IMR-90 (cell line): ENCODE measurements at places on chromosomes 1 and 21. TPM values are rescaled to one million over a fixed set of nuclear protein-coding genes. Genes with fewer than 3 reads are reported as not detected.

GRCh38 chr1:109837852-109838570, 72.6 kb upstream of the CSF1 start:
- no peak overlapping the region for H3K27ac ChIP-seq
- H3K27me3 ChIP-seq = no peaks in the 10 kb centered on the region
- no peak overlapping the region for H3K4me3 ChIP-seq
- DNase-seq = no peak
- peaks cover 4% of the 10 kb centered on the region; the same call in 1 of the 2 replicates for H3K4me1 ChIP-seq

DNA sequence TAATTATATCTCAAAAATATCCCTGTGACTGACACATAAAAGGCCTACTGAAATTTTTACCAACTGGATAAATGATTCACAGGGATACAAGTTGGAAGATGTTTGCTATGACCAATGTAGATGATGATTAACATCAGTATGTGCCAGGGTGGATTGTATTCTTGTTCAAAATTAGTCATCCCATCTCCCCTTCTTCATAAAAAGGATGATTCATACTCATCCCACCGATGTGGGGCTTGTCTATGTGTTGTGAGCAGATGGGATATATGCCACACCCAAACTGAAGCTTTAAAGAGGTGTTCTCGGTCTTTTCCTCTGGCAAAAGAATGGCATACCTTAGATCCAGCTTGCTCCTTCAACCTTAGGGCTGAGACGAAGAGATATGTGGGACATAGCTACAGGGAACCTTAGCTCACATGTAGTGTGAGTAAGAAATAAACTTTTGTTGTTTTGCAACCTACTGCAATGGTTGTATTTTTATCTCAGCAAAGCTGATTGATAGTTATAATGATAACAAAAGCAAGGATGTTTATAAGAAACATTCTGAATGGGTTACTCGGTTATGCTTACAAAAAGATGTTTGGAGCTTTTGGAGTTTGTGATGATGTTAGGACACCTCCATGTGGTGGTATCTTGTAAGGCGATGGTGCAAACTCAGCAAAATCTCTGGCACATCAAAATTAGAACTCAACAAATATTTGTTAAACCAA, 29.4 kb downstream of the SPATA17 start:
- peak overlapping the region; percentile 74 for H3K27ac ChIP-seq
- H3K4me3 ChIP-seq = no peak overlapping the region
- H3K4me1 ChIP-seq = peaks cover 5% of the 10 kb centered on the region
- H3K36me3 ChIP-seq = no peaks in the 10 kb centered on the region

Gene MROH9
- total RNA-seq = not detected in 2 replicates

DNA sequence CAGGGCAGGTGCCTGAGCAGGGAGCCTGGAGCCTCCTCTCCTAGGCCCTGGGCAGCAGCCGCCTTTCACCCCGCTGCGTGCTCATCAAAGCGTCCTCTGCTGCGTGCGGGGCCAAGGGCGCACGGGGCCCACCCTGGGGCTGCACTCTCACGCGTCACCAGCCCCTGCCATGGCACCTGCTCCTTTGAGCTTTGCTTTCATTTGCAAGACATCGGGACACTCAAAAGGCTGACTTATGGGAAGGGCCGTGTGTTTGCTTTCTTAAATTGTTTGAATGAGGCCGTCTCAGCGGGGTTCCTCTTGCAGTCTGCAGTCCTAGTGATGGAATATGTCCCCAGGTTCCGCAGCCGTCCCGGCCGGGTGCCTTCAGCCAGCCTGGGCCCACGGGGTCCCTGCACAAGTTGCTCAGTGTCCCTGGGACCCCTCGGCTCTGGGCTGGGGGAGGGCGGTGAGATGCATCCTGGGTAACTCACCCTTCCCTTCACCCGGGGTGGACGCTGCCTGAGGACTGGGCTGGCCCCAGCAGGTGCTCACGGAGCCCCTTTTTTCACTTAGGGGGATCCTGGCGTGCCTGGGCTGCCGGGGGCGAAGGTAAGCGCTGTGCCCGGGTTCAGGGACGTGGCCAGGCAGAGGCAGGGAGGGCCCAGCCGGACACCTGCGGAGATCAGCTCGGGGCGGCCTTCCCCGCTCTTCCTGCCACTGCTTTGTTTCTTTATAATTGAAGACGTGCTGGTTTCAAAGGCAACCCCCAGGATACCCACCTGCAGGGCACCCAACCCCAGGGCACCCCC, 53.1 kb downstream of the SLC19A1 start:
- H3K27ac ChIP-seq = no peak overlapping the region
- DNase-seq = no peak
- H3K4me3 ChIP-seq = no peak overlapping the region
- H3K36me3 ChIP-seq = peaks cover 54% of the 10 kb centered on the region

Gene SPRR2E
- total RNA-seq = not detected in 2 replicates

DNA sequence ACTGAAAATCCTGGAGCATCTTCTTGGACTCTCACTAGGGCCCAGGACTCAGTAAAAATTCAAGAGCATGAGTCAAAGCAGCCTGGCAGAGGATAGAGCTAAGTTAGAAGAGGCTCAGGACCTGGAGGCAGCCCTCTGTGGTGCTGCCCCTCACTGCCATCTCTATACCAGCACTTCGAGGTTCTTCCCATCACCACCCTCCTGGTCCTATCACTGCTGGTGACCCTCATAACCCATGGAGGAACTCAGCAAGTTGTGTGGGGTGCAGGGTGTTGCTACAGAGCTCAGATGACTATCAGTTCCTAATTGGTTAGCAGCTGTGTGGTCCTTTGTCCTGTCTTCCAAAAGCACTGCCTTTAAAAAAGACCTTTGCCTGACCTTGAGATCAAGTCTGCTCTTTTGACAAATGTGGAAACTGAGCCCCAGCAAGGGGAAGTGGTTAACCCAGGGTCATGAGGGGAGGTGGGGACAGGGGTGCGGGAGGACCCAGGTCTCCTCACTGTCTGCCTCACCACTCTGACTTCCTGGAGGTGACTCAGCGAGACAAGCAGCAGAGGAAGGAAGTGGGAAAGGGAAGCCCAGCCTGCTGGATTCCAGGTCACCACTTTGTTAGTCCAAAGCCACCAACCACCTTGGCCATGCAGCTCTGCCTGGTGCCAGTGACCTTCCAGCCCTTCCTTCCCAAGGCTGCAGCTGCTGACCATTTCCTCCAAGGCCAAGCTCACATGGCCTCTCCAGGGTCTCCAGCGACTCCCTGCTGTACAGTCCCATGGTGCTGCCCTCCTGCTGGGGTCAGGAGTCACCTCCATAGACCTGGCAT, 199.4 kb upstream of the EDN2 start:
- no peaks in the 10 kb centered on the region for H3K27me3 ChIP-seq
- peaks cover 9% of the 10 kb centered on the region for H3K4me1 ChIP-seq
- H3K36me3 ChIP-seq = no peaks in the 10 kb centered on the region
- DNase-seq = peak; percentile 41
- H3K27ac ChIP-seq = peak overlapping the region; percentile 12; the same call in 1 of the 2 replicates
- H3K4me3 ChIP-seq = no peak overlapping the region

DNA sequence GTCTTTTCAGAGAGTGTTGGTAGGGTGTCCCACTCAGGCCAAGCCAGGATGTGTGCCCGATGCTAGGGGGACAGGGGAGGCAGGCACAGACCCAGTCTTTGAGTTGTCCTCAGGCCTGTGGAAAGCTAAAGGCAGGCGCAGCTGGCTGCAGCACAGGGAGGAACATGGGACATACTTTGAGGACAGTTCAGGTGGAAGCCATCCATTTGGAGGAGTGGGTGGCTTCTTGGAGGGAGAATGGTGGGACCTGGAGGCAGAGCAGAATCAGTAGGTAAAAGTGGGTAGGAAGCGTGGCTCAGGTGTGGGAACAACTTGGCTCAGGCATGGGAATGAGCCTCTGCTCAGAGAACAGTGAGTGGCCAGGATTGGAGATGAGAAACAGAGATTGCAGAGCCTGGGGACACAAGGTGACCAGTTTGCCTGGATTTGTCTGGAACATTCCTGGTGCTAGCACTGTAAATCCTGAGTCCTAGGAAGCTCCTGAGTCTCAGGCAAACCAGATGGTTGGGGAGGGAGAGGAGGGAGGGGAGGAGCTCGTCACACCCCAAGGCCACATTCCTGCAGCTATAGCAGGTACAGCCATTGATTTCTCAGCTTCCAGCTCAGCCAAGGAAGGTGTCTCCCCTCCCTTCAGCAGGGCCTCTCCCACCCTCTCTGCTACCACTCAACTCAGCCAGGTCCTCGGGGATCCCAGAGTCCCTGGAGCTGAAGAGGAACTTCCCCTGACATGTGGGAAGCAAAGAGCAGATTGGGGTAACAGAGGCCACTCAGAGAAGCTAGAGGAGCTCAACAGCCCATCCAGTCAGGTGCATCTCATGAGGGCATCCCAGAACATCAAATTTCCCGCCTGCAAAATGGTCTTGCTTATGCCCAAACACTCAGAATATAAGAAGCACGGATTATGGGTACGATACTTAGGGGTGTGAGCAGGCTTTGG, 65.2 kb upstream of the TINAGL1 start:
- H3K4me1 ChIP-seq = peaks cover 2% of the 10 kb centered on the region; the same call in 1 of the 2 replicates
- no peaks in the 10 kb centered on the region for H3K36me3 ChIP-seq
- no peak overlapping the region for H3K27ac ChIP-seq
- H3K4me3 ChIP-seq = no peak overlapping the region
- H3K27me3 ChIP-seq = peaks cover 74% of the 10 kb centered on the region

GRCh38 chr1:74464037-74464436, 48.4 kb downstream of the LRRC53 start:
- peaks cover 2% of the 10 kb centered on the region; the same call in 1 of the 2 replicates for H3K4me1 ChIP-seq
- H3K36me3 ChIP-seq = no peaks in the 10 kb centered on the region
- H3K27ac ChIP-seq = no peak overlapping the region
- no peak for DNase-seq

- no peak overlapping the region for H3K27ac ChIP-seq
- no peak overlapping the region for H3K4me3 ChIP-seq
- H3K4me1 ChIP-seq = no peaks in the 10 kb centered on the region
- H3K36me3 ChIP-seq = no peaks in the 10 kb centered on the region
- no peaks in the 10 kb centered on the region for H3K27me3 ChIP-seq
- DNase-seq = no peak
These were observed 86.2 kb downstream of the DAB1 start for GRCh38 chr1:57337623-57338022.

DNA sequence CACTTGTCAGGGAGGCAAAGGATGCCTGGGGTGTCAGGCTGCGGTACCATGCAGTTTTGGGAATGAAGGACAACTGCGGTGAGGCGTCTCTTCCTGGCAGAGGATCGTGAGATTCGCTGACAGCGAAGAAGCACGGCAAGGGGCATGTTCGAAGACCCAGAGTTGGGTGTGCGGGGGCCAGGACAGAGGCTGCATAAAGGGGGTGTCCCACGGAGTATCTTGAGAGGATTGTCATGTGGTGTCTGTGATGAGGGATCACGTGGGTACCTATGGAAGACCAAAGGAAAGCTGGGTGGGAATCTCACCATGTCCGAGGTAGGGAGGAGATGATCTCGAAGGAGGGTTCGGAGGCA, 372 bp downstream of the SLC25A44 start:
- peaks cover 7% of the 10 kb centered on the region; the same call in 1 of the 2 replicates for H3K36me3 ChIP-seq
- H3K4me3 ChIP-seq = peak overlapping the region; percentile 60
- H3K27me3 ChIP-seq = no peaks in the 10 kb centered on the region
- H3K27ac ChIP-seq = peak overlapping the region; percentile 56
- DNase-seq = peak; percentile 7

- DNase-seq = peak; percentile 16
- no peaks in the 10 kb centered on the region for H3K36me3 ChIP-seq
- H3K4me3 ChIP-seq = no peak overlapping the region
- H3K27me3 ChIP-seq = no peaks in the 10 kb centered on the region
- no peak overlapping the region for H3K27ac ChIP-seq
- peaks cover 5% of the 10 kb centered on the region for H3K4me1 ChIP-seq
These were observed 48.6 kb upstream of the LMO4 start for GRCh38 chr1:87279966-87280535.

Gene PPFIA4
- total RNA-seq = 3.6 and 5.4 TPM in 2 replicates

- no peak overlapping the region for H3K4me3 ChIP-seq
- H3K27ac ChIP-seq = peak overlapping the region; percentile 41; the same call in 1 of the 2 replicates
- no peaks in the 10 kb centered on the region for H3K36me3 ChIP-seq
- peaks cover 9% of the 10 kb centered on the region; the same call in 1 of the 2 replicates for H3K4me1 ChIP-seq
- peak; percentile 91 for DNase-seq
These were observed 55.5 kb upstream of the PSEN2 start for GRCh38 chr1:226814751-226815537.

Gene KCNJ10
- total RNA-seq = not detected in 2 replicates

DNA sequence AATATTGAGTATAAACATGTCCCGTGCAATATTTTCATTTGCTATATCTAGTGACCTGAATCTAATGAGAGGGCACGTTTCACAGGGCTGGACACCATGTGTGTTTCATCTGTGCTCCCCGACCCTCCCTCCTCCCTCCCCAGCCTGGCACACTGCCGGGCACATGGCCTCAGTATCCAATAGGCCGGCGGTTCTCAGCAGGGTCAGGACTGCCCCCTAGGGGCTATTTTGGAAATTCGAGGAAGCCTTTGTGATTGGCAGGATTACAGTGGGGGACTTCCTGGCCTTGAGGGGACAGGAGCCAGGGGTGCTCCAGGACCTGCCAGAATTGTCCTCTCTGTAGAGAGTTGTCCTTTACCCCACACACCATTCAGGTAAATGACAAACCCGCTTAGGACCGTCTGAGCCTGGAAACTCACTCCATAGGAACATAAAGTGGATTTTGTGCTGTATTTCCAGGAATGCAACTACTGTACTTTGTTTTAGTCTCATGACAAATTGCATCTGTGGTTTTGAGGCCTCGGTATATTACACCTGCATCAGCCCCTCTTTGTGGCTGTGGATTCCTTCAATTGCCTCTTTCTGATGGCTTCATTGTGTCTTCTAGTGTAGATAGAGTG, 109.5 kb upstream of the SIM2 start:
- no peaks in the 10 kb centered on the region for H3K4me1 ChIP-seq
- no peak overlapping the region for H3K4me3 ChIP-seq
- no peaks in the 10 kb centered on the region for H3K36me3 ChIP-seq

- H3K4me1 ChIP-seq = no peaks in the 10 kb centered on the region
- no peaks in the 10 kb centered on the region for H3K27me3 ChIP-seq
- H3K27ac ChIP-seq = no peak overlapping the region
These were observed 430.8 kb upstream of the C1orf87 start for GRCh38 chr1:60504206-60504840.

DNA sequence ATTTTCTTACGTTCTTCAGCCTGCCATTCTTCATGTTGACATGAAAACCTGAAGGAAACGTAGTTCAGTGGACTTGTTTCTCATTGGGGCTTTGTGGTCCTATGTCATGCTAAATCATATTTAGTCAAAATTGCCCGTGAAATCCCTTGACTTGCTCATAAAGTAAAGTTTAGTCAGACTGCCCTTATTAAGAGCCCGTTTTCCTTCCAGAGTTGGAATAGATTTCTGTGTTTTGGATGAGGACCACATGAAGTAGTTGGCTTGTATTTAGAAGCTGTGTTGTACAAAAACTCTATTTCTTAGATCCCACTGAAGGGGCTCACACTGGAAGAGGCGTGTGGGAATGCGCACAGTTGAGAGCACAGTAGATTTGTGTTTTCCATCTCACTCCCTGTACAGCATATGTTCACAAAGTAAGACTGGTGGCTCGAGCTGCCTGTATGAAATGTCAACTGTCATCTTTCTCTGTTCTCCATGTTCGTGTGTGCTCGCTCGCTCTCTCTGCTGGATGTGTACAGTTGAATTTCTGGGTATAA, 42.4 kb downstream of the CAMTA1 start:
- H3K4me1 ChIP-seq = peaks cover 3% of the 10 kb centered on the region
- no peak overlapping the region for H3K4me3 ChIP-seq
- H3K27me3 ChIP-seq = no peaks in the 10 kb centered on the region
- peaks cover 6% of the 10 kb centered on the region for H3K36me3 ChIP-seq
- no peak overlapping the region for H3K27ac ChIP-seq
- no peak for DNase-seq
